Activated CD4-positive, alpha-beta T cell treated with anti-CD3 and anti-CD28 coated beads for 24 hours (primary cell): ENCODE measurements at places on chromosomes 7 and 10.

GRCh38 chr7:116211006-116211912 is 920 bp downstream of the TES start:
- DNase-seq = peak; percentile 56

- no peak for DNase-seq
Observed at GRCh38 chr7:70071766-70072165, 473.5 kb downstream of the AUTS2 start.

- no peak for DNase-seq
Observed at GRCh38 chr7:143908120-143908519, 6.1 kb upstream of the TCAF1 start.

DNA sequence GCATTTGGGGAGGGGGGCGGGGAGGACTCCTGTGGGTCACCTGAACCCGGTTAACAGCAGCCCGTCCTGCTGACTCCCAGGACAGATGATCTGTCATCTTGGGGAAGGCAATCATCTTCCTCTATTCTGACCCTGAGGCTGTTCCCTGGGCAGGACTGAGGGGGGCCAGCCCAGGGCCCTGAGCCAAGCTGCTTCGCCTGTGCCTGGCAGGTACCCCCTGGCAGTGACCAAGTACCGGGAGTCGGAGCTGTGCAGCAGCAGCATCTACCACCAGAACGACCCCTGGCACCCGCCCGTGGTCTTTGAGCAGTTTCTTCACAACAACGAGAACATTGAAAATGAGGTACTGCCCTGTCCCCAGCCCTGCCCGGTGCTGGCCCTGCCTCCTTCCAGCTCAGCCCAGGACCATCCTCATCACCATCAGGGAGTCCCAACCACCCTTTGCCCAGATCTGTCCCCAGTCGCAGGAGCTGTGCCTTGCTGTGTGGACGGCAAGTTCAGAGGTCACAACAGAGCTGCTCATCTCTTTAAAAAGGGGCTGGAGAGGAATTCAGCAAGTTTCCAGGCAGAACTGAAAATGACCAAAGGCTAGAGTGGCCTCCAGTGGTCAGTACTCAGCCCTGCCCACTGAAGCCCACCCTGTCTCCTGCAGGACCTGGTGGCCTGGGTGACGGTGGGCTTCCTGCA is 8.1 kb downstream of the AOC1 start:
- DNase-seq = no peak

- DNase-seq = no peak
Observed at GRCh38 chr7:23458044-23458443, 12.2 kb downstream of the IGF2BP3 start.
